ENCODE measurements at places on chromosomes 12 and 14.

DNA sequence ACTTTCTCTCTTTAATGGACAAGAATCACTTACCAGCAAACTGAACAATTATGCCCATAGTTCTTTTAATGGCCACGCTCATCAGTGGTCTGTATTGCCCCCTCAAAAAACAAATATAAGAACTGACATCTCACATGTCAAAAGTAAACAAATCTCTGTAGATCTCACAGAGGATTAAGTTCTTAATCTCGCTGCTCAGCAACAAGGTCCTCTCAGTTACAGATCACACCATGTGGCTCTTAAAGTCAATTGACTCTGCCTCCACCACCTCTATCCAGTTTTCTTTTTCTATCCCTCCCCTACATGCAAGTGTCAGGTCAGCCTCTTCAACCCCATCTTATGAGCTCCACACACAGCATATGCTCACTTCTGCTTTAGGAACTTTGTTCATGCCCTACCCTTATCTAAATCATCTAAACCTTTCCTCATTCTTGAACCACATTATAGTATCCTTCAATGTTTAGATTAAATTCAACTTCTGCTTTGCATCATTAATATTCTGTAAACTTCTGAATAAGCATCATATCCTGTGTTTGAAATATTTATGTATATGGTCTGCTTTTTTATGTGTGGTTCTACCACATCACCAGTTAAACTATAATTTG is 7.2 kb downstream of the ADAM20 start:
- no peak for DNase-seq

DNA sequence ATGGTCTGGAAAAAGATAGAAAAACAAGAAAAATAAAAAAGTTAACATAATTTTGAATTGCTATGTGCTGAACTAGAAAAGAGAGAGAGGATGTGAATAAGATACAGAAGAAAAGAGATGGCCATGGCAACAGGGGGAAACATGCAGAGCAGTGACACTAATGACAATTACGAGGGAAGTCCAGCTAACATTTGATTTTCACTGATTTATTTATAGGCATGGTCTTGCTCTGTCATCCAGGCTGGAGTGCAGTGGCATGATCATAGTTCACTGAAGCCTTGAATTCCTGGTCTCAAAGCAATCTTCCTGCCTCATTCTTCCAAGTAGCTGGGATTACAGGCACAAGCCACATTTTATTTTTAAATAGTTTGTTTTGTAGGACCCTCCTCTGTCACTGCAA is 1.8 kb downstream of the OR6C74 start:
- no peak for DNase-seq

DNA sequence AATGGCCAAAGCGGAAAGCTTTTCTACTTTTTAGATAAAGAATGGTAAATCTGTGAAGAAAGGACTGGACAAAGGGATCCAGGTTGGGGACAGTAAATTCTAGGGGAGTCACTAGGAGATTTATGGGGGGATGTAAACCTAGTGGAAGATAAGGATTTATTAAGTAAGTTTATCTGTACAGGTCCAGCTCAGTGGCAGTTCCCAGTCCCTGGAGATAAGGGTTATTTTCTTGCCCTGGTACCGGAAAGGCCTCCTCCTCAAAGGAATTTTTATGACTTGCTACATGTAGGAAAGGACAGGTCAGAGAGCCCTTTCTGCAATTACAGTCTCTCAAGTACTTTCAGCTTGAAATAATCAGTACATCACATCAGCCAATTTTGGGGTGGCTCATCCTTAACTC is 72.6 kb upstream of the BICD1 start:
- no peak for DNase-seq

GRCh38 chr12:128844031-128844635 is 9.1 kb upstream of the GLT1D1 start:
- no peak for DNase-seq

DNA sequence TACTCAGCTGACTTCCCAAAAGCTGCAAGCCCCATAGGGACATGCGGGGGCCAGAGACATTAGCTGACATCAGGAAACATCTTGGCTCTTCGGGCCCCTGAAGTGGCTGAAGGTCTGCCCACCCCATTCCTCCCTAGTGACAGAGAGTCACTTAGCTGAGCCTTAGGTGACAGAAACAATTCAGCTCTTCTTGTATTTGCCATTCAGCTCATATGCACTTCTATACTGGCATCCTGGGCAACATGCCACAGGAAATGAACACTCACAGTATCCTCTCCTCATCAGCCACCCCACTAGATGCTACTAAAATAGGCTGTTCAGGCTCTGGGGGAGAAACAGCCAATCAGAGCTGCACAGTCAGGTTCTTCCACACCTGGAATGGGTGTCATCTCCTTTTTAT is 3.4 kb downstream of the DCTN2 start:
- no peak for DNase-seq

DNA sequence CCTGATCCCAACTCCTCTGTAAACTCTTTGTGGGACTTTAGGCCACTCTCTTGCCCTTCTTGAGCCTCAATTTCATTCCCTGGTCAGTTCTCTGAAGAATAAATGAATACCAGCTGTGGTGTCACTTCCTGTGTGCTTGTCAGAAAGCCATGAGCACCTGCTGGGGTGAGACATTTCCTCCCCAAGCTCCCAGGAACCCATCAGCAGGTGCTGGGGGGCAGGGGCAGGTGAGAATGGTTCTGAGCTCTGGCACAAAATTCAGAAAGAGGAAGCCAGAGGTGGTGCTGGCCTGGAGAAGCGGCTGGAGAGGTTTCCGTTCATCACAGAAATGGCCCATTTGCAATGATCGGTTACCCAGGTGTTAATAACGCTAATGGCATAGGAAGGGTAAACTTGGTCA is 14.9 kb downstream of the LHX5 start:
- no peak for DNase-seq

GRCh38 chr12:112944024-112944690 is 5.9 kb downstream of the OAS3 start:
- no peak for DNase-seq

- DNase-seq: no peak
Observed at GRCh38 chr12:64187370-64187769, 34.7 kb downstream of the KICS2 start.

Data from stimulated activated CD4-positive, alpha-beta T cell treated with anti-CD3 and anti-CD28 coated beads, Interleukin-2, amount 100 ng/mL, for 48 hours (primary cell).